HepG2 (cell line): ENCODE measurements at places on chromosomes 4 and X.

GRCh38 chr4:24559889-24560288, 24.5 kb downstream of the DHX15 start:
- no peak overlapping the region for H3K27ac ChIP-seq
- H3K4me3 ChIP-seq, result no peak overlapping the region
- DNase-seq, result no peak
- no peaks in the 10 kb centered on the region for H3K27me3 ChIP-seq
- H3K36me3 ChIP-seq, result peaks cover 37% of the 10 kb centered on the region

DNA sequence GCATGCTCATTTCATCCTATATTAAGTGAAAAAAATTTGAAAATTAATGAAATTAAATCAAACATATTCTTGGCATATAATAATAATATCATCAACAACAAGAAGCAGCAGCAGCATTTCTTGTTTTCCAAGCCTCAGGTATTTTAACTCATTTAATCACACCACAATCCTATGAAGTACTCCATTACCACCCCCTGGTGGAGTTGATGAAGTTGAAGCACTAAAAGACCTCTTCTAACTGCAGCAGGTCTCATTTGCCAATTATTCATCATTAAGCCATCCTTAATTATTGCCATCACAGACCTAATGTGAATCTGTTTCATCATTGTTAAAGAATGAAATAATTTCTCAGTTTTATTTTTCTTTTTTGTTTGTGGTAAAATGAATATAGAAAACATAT, 801.4 kb upstream of the GRID2 start:
- H3K27me3 ChIP-seq, result no peaks in the 10 kb centered on the region
- H3K27ac ChIP-seq, result no peak overlapping the region
- peak; percentile 1 for DNase-seq
- no peaks in the 10 kb centered on the region for H3K4me1 ChIP-seq

GRCh38 chr4:5724377-5724776, 13.4 kb downstream of the EVC start:
- DNase-seq, result no peak
- no peak overlapping the region for H3K4me3 ChIP-seq
- peaks cover 22% of the 10 kb centered on the region; the same call in 2 of the 3 replicates for H3K36me3 ChIP-seq
- H3K27ac ChIP-seq, result no peak overlapping the region
- H3K4me1 ChIP-seq, result peaks cover 53% of the 10 kb centered on the region

GRCh38 chr4:80265571-80266252, 752 bp upstream of the FGF5 start:
- no peaks in the 10 kb centered on the region for H3K36me3 ChIP-seq
- H3K27me3 ChIP-seq, result peaks cover 2% of the 10 kb centered on the region; the same call in 1 of the 2 replicates
- no peaks in the 10 kb centered on the region for H3K4me1 ChIP-seq
